Stimulated activated CD8-positive, alpha-beta memory T cell treated with anti-CD3 and anti-CD28 coated beads, Interleukin-12 subunit alpha, Interleukin-12 subunit beta, amount 100 ng/mL, for 1 hour (primary cell): ENCODE measurements at places on chromosomes 12 and 14.

GRCh38 chr12:91866566-91866965 is 279.1 kb downstream of the BTG1 start:
- no peak for DNase-seq

GRCh38 chr12:95258803-95259202 is 41.2 kb downstream of the VEZT start:
- no peak for DNase-seq

DNA sequence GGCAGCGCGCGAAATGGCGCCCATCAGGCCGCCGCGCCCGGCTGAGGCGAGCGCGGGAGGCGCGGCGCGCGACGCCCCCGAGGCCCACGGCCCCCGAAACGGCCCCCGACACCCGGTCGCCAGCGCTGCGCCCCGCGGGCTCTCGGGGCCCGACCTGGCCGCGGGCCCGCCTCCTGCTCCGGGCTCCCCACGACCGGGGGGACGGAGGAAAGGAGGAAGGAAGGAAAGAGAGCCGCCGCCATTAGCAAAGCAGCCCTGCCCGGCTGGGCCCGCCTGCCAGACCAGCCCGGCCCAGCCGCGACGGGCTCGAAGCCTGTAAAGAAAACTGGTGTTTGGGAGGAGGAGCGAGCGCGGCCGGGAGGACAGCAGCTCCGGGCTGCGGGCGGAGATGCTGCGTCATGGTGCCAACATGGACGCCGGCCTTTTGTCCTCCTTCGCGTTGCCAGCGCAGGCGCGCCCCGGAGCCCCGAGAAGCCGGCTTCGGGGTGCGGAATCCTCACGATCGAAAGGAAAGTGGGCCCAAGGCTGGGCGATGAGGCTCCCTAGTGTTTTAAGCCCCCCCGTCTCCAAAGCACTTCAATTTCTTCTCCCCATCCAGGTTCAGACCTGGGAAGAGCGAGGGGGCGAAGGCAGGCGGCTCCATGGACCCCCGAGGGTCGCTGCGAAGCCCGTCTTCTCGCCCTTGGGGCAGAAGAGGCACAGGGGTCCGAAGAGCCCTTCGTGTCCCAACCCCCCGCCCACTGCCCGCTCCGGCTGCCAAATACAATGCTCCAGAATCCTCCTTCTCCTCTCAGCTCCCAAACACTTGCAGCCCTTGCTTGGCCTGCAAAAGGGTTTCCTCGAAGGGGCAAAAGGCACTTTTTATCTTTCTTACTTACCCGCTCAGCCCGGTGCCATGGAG is 2.9 kb upstream of the SETD1B start:
- DNase-seq: no peak

DNA sequence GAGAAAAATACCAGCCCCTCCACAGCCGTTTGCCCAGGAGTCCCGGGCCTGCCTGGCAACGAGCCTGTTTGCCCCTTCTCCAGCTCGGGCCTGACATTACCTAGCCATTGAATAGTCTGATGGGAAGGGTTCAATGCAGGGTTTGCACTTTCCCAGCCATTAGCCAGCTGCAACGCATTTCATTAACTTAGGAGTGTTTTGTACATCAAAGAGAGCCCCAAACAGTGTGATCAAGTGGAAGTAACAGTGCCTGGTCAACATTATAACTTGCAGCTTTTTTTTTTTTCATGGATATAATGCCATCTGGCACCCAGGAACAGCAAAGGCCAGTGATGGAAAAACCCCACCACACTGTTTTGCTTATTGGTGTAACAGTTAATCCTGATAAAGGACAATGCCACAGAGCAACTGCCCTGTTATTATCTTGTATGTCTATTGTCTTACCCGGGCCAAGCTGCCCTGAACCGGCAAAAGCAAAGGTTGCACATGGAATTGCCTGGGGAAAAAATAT is 38.0 kb downstream of the BTG1 start:
- DNase-seq: no peak

DNA sequence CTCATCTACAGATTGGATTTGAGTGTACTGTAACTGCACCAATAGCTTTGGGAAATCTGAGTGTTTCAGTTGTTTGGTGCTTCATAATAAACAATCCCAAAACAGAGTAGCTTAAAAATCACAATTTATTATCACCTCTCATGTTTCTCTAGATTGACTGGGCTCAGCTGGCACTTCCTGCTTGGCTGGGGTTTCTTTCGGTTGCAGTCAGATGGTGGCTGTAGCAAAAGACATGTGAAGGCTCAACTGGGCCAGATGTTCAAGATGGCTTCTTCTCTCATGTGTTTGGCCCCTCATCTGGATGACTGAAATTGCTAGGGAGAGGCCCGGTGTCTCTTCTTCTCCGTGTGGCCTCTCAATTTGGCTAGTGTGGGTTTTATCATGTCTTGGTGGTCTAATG is 12.1 kb upstream of the BMP4 start:
- no peak for DNase-seq

- DNase-seq: no peak
Observed at GRCh38 chr12:12705838-12706520, 10.0 kb upstream of the GPR19 start.

DNA sequence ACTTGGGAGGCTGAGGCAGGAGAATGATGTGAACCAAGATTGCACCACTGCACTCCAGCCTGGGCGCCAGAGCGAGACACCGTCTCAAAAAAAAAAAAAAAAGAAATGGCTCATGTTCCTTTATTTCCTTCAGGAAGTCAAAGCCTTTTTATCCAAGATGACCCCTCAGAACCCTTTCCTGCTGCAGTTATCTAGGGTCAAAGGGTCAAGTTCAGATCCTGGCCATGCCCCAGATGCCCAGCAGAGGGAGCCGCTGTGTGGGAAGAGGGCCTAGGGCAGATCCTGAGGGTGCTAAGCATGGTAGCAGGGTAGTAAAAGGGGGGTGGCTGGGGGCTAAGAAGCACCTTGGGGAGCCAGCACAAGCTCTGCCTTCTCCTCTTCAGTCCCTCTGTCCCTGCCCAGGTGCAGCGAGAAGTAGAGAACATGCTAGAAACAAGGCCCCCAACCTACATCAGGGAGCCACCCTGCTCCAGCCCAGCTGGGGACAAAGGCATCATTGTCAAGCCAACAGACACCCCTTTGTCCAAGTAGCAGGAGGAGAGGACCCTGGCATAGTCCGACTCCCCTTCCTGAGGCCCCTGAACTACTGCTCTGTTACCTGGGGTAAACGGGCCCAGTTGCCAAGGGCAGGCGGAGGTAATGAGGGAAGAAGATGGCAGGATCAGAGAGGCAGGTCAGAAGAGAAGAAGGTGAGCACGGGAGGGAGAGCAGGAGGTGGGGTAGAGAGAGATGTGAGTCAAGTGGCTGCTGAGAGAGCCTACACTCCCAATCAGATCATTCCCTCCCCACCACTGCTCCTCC is 6.5 kb downstream of the NFE2 start:
- no peak for DNase-seq

DNA sequence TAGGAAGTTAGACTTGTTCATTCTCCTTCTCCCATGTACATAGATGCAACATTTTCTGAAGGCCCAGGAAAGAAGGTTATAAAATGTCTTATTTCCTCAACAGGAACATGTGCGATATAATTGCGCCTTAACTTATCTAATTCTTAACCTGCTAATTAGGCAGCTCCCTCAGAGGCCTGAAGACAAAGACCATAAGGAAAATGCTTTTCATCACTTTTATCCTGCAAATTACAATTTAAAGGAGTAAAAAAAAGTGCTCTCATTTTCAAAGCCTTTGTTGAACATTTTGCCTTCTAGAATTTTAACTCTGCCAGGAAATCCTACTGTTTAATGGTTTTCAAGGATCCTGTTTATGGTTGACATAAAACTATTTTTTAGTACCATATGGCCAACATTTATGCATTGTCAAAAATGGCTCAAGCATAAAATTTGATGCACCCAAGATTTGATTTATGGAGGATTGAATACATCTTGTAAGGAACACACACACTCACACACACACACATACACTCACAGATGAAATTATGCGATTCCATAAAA is 660.4 kb upstream of the TMEM132C start:
- no peak for DNase-seq

DNA sequence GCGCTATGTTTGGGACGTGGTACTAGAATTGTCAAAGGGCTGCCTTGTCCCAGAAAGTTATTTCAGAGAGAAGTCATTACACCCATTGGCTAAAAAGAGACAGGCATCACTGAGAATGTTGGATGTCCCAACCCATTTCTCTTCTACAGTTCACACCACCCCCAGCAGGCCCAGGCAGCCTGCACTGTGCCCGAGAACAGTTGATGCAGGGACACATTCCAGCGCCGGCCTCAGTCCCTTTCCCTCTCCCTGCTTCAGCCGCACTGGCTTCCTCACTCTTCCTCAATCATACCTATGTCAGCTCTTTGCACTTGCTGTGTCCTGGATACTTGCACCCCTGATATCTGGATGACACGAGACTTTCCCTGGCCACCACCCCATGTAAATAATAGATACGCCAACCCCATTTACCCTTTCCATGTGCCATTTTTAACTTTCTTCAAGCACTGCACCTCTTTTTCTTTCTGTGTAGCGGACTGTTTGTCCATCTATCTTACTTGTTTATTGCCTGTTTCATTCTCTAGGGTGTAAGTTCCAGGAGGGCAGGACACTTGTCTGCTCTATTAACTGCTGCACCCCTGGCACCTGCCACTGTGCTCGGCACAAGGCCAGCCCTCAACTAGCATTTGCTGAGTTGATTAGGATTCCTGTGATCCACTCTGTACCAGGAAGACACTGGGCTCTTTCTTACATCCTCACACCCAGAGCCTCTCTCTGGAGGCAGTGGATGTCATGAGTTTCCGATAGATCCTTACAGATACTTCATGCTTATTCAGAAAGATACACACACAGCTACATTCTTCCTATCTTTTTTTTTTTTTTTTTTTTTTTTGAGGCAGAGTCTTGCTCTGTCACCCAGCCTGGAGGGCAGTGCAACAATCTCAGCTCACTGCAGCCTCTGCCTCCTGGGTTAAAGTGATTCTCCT is 76.6 kb upstream of the CEP83 start:
- no peak for DNase-seq

GRCh38 chr14:63438065-63438757 is 105.0 kb downstream of the PPP2R5E start:
- no peak for DNase-seq

DNA sequence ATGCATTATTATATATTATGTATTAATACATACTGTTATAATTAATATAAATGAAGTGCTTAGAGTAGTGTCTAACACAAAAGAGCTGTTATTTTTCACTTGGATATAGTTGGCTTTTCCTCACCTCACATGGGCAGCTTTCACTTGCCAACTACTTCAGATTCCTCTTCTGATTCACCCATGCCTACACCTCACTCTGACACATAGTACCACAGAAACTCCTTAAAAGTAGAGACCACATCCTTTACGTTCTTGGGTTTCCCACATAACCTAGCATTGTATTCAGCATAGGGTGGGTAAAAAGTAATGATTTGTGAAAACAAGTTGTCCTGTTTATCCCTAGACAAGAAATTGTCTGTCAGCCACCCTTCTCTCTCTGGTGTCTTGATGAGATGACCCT is 61.0 kb downstream of the DIO2 start:
- DNase-seq: no peak

DNA sequence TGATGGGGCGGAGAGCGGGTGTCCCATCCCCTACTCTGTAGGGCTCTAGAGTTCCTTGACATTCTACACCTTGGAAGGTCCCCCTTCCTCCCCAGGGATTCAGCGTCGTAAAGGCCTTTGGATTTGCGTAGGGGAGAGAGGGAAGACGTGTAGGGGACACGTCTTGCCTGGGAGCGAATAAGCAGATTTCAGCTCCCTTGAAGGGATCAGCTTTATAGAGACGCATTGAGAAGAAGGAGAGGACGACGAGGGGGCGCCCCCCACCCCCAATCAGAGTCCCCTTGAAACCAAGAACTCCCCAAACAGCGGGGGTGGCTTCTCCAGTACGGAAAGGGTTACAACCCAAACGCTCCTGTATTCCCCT is 324 bp downstream of the CALCOCO1 start:
- DNase-seq: no peak

- no peak for DNase-seq
Observed at GRCh38 chr14:72888636-72889201, 5.2 kb downstream of the DPF3 start.

DNA sequence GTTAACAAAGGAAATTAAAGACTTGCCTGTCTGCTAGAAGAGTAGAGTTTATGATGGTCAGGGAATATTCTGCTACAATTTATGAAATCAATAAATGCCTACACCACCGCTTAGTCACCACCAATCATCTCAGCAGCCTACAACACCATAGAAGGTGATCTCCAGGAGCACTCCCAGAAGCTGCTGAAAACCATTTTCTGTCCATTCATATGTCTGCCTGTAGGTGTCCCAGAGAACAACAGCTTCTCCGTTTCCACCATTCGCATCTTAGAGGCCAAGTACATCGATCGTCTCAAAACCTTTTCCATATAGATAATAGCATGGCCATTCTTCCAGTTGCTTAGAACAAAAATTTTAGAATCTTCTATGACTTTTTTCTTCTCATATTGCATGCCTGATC is 303.4 kb downstream of the KCNC2 start:
- no peak for DNase-seq

DNA sequence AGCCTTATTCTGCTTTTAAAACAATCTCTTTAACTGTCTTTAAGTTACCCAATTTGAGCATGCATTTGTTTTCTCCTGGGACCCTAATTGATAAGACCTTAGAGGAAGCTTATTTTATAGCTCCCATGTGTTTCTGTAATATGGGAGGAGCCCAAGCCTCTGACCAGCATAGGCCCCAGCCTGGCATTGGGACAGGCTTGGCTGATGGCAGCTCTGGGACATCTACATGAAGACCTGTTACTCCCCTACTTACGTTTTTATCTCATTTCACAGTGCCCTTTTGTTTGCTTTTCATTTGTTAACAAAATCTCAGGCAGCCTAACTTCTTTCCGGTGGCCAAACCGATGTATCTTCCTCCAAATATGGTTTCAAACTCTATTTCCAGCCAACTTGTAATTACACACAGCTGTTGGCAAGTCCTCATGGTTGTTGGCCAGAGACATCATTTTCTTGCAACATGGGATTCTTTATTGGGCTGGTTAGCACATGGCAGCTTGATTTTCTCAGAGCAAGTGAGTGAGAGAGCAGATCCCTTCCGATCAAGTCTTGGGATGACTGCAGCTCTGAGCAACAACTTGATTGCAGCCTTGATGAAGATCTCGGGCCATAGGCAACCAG is 1117.5 kb downstream of the AACS start:
- no peak for DNase-seq

- no peak for DNase-seq
Observed at GRCh38 chr14:89280600-89280999, 136.4 kb downstream of the FOXN3 start.

- no peak for DNase-seq
Observed at GRCh38 chr12:131418121-131418520, 292.8 kb upstream of the SFSWAP start.

- no peak for DNase-seq
Observed at GRCh38 chr12:30794020-30794419, 39.3 kb upstream of the CAPRIN2 start.

GRCh38 chr14:73780391-73780790 is 66.2 kb upstream of the PNMA1 start:
- no peak for DNase-seq

DNA sequence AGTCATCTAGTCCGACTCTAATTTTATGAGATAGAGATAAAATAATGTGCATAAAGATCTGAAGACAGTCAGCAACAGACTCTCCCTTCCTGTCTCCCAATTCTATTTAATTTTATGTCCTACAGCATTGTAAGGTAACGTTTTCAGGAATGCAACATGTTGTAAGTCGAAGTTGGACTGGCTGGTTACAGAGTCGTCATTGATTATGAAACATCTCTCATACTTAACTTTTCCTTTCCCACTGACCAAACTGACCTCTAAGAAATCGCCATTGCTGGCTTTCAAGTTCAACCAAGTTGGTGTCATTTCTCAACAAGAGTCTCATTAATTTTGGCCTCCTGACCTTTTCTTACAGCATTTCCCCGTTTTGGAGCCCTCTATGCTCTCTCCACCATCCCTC is 4.9 kb upstream of the RIC8B start:
- no peak for DNase-seq
